ENCODE measurements at places on chromosomes 5 and 9. TPM values are rescaled to one million over a fixed set of nuclear protein-coding genes. Genes with fewer than 3 reads are reported as not detected.

SLC46A2 gene
- total RNA-seq = 0.17 TPM

GRCh38 chr9:101465326-101465915 lies 29.8 kb upstream of the ALDOB start:
- DNase-seq = no peak

- no peak for DNase-seq
Observed at GRCh38 chr9:116774421-116775180, 87.5 kb downstream of the TRIM32 start.

SHC3 gene
- 0.08 TPM for total RNA-seq

ZNF608 gene
- 3.9 TPM for total RNA-seq

DNA sequence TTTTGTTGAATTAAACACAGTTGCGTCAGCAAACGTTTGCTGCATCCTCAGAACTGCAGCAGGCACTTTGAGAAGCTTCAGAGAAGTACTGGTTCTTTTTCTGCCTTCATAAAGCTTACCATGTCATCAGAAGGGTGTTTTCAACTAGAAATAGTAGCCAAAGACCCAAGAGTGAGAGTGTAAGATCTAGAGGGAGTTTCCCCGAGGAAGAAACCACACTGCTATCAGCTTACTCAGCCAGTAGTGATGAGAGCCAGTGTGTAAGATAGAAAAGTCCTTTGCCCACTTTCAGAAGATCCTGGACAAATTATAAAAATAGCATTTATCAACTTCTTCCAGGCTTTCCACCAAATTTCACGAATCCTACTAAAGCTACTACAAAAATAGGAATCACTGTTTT lies 154.5 kb downstream of the PAPPA start:
- no peak for DNase-seq

DNA sequence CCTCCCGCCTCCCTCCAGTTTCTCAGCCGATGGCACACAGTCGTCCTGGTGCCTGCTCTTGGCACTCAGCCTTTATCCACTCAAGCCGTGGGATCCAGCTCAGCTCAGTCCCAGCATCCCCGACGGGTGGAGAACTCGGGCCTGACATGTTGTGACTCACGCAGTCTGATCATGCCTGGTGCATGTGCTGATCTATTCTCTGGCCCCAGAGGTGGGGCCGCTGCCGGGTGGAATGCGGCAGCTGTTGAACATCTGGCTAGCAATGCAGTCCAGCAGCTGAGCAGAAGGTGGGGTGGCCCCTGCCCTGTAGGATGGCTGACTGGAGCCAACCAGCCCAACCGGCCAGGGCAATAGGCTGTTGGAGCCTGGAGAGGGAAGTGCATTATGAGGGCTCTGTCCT lies 1.7 kb upstream of the AIF1L start:
- no peak for DNase-seq

ZNF366 gene
- total RNA-seq = 0.75 TPM
